NCI-H2081 treated with DMSO at 0.1 percent for 48 hours (cell line): ENCODE measurements at places on chromosomes 7 and 10.

DNA sequence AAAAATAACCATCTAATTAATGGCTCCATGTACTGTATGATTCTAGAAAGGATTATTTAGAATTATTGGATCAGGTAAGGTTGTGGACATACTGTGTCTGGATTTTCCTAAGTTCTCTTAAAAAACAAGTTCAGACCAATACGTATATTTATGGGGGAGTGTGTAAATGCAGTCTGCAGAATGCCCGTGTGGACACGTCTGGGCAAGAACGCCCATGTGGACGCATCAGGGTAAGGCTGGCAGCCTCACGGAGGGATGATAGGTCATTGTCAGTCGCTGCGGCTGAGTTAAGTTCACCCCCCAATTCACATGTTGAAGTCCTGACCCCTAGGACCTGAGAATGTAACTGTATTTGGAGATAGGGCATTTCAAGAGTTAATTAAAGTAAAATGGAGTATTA, 160.0 kb upstream of the SHH start:
- no peak for DNase-seq

GRCh38 chr7:75928568-75928914, 13.6 kb downstream of the POR start:
- no peak for DNase-seq

GRCh38 chr10:124870854-124871425, 69.3 kb downstream of the ABRAXAS2 start:
- DNase-seq, result no peak

- no peak for DNase-seq
These were observed 14.7 kb downstream of the COL1A2 start for GRCh38 chr7:94409200-94409948.
